ENCODE measurements at places on chromosomes 16 and 17.

- no peak overlapping the region for H3K4me3 ChIP-seq
- no peak for DNase-seq
- no peaks in the 10 kb centered on the region for H3K27me3 ChIP-seq
- no peak overlapping the region for H3K27ac ChIP-seq
Measured at GRCh38 chr17:60481604-60482003, 44.4 kb downstream of the APPBP2 start.

DNA sequence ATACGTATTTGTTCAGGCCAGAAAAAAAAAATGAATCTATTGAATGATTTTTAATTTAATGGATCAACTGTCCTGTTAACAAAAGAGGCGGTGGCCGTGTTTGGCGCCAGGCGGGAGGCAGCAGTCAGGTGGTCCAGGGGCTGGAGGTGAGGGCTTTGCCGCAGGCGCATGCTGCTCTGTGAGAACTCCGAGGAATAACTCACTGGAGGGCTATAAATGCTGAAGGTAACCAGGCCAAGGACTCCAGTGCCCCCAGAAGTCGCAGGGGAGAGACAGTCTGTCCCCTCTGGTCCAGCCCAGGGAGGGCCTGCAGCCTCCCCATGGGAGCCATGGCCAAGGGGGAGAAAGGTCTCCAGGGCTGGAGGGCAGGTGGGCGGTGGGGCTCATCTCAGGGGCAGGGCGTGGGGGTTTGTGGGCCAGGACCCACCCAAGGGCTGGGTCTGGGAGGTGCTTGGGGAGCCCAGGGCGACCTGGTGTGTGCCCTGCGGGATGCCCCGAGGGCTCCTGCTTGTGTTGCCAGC lies 7.1 kb upstream of the BAHCC1 start:
- no peaks in the 10 kb centered on the region for H3K27me3 ChIP-seq
- no peak for DNase-seq
- peak overlapping the region; percentile 97 for H3K27ac ChIP-seq

- DNase-seq, result no peak
- no peak overlapping the region for H3K4me3 ChIP-seq
- no peaks in the 10 kb centered on the region for H3K4me1 ChIP-seq
- H3K27me3 ChIP-seq, result no peaks in the 10 kb centered on the region
- no peaks in the 10 kb centered on the region for H3K36me3 ChIP-seq
Measured at GRCh38 chr16:83102336-83102735, 475.6 kb downstream of the CDH13 start.

DNA sequence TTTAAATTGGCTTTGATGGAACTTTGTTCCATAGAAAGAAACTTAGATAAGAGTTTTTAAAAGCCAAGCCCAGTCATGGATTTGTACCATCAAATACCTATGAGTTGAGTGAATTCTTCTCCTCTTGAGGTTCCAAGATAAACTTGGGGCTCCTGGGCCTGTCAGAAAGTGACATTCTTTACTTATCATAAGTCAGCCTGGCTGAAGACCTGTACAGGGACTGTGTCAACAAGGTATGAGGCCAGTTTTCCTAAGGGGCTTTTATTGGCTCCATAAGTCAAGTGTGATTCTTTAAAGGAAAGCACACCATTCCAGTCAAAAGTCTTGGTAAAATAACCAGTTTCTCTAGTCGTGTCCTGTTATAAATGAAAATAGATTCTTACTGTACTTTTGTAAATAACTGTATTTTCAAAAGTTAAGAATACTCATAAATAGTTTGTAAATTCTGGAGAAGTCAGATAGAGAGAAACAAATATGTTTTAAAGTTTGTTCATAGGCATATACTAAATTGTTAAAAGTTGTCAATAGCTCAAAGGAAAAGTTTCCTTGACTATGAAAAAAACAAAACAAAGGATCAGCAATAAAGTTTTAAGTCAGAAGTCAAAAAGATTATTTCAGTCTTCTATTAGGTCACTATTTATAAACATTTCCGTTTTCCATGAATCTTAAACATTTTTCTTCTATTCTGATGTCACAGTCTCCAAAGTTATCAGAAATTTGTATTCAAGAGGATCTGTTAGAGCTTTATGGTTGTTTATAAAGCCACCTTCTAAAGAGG lies 22.5 kb upstream of the MYO1D start:
- DNase-seq, result no peak
- H3K27me3 ChIP-seq, result no peaks in the 10 kb centered on the region
- H3K4me1 ChIP-seq, result no peaks in the 10 kb centered on the region
- no peak overlapping the region for H3K4me3 ChIP-seq

DNA sequence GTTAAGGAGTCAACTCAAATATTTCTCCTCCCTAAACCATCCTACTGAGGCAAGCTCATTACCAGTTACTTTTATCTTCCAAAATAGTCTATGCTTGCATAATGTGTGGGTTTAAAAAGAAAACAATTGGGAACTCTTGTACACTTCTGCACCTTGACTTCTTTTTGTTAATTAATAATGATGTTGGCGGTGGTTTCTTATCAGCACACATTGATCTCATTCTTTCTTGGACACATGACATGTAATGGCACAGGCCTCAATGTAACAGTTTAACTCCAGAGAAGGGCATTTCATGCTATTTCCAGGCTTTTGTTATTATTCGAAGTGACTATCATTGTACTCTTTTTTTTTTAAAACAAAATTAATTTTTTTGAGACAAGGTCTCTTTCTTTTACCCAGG lies 7.8 kb downstream of the PLCG2 start:
- H3K27me3 ChIP-seq, result no peaks in the 10 kb centered on the region
- no peak overlapping the region for H3K27ac ChIP-seq
- no peak overlapping the region for H3K4me3 ChIP-seq
- no peaks in the 10 kb centered on the region for H3K36me3 ChIP-seq

- peak; percentile 32 for DNase-seq
- H3K4me1 ChIP-seq, result peaks cover 3% of the 10 kb centered on the region
Measured at GRCh38 chr17:66542129-66542966, 239.9 kb downstream of the PRKCA start.

- H3K4me1 ChIP-seq, result no peaks in the 10 kb centered on the region
- DNase-seq, result peak; percentile 74
- H3K4me3 ChIP-seq, result no peak overlapping the region
- H3K36me3 ChIP-seq, result no peaks in the 10 kb centered on the region
- H3K27ac ChIP-seq, result no peak overlapping the region
Measured at GRCh38 chr17:61837175-61838051, 25.9 kb downstream of the BRIP1 start.

GRCh38 chr16:50121721-50122445 lies 31.2 kb upstream of the TENT4B start:
- peaks cover 4% of the 10 kb centered on the region for H3K4me1 ChIP-seq
- DNase-seq, result no peak
- H3K27me3 ChIP-seq, result no peaks in the 10 kb centered on the region

GRCh38 chr17:16593356-16594102 lies 24.5 kb upstream of the ZNF287 start:
- H3K27me3 ChIP-seq, result peaks cover 1% of the 10 kb centered on the region
- no peaks in the 10 kb centered on the region for H3K4me1 ChIP-seq
- H3K4me3 ChIP-seq, result no peak overlapping the region
- H3K36me3 ChIP-seq, result no peaks in the 10 kb centered on the region

GRCh38 chr17:15466131-15466530 lies 1.3 kb downstream of the CDRT4 start:
- no peaks in the 10 kb centered on the region for H3K27me3 ChIP-seq
- no peak overlapping the region for H3K4me3 ChIP-seq
- H3K4me1 ChIP-seq, result peaks cover 9% of the 10 kb centered on the region
- H3K36me3 ChIP-seq, result peaks cover 16% of the 10 kb centered on the region

DNA sequence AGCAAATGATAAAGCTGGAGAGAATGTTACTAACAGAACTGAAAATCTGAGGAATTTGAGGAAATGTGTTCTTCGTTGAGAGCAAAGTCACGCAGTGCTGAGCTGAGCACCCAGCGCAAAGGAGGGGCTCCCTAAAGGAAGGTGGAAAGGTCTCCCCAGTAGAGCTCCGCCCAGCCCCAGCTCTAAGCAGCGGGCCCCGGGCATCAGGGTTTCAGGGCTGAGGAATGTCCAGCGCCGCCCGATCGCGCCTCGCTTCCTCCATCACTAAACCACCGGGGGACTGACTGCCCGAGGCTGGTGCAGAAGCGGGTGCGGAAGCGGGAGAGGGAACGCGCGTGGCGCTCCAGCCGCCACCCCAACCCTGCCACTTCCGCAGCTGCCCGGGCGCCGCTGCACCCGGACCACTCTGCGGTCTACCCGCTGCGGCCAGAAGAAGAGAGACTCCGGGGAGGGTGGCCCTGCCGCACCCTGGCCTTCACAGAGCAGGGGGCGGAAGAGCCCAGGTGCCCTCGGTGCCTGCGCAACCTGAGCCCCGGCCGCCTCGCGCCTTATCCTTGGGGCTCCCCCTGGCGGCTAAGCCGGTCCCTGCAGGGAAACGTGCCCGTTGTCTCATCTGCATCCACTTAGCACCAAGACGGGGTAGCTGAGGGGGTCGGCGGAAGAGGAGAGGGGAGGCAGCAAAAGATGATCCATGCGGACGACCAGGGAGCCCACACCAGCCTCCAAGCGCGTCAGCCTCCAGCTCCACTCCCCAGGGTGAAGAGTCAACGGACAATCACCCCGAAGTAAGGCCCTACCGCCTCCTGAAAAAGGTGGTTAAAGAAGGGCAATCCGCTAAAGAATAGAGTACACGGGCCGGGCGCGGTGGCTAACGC lies 12.4 kb upstream of the GUCY2D start:
- H3K4me3 ChIP-seq, result peak overlapping the region; percentile 16
- peaks cover 3% of the 10 kb centered on the region for H3K4me1 ChIP-seq
- H3K36me3 ChIP-seq, result no peaks in the 10 kb centered on the region
- DNase-seq, result peak; percentile 76
- H3K27me3 ChIP-seq, result no peaks in the 10 kb centered on the region
- H3K27ac ChIP-seq, result no peak overlapping the region

GRCh38 chr17:60301649-60302048 lies 90.3 kb downstream of the USP32 start:
- H3K36me3 ChIP-seq, result no peaks in the 10 kb centered on the region
- H3K4me1 ChIP-seq, result peaks cover 3% of the 10 kb centered on the region
- no peak for DNase-seq
- H3K27me3 ChIP-seq, result no peaks in the 10 kb centered on the region
- no peak overlapping the region for H3K27ac ChIP-seq

DNA sequence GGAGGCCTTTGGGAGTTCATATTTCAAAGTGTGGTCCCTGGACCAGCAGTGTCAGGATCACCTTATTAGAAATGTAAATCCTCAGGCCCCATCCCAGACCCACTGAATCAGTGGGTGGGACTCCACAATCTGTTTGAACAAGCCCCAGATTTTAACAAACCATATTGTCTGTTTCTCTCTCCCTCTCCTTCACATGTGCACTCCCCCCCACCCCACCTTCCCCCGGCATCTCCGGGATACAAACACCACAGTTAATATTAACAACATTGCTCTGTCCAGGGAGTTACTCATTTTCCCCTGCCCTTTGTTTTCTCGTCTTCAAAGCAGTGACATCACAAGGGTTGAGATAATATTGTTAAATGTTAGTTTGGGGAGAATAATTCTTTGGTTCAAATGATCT lies 127.3 kb downstream of the KATNIP start:
- H3K36me3 ChIP-seq, result peaks cover 5% of the 10 kb centered on the region
- DNase-seq, result no peak

DNA sequence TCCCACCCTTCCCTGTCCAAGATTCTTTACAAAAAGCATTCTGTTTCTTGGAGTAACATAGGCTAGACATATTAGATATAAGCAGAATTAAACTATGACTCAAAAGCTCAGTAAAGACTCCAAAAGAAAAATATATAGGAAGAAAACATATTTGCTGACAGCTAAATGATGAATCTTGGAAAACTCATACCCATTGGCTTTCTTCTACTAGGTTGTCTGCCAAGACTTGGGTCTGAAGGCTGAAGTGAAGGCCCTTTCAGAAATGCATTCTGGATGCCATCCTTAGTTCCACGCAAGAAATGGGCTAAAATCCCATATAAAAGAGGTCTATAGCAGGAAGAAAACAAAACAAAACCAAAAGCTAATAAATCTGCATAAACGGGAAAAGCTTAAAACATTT lies 15.1 kb downstream of the CEP20 start:
- H3K4me1 ChIP-seq, result no peaks in the 10 kb centered on the region
- no peak for DNase-seq
- no peaks in the 10 kb centered on the region for H3K27me3 ChIP-seq
- H3K4me3 ChIP-seq, result no peak overlapping the region

- H3K4me3 ChIP-seq, result peak overlapping the region; percentile 89
- H3K27ac ChIP-seq, result peak overlapping the region; percentile 5
- H3K36me3 ChIP-seq, result peaks cover 4% of the 10 kb centered on the region
- H3K27me3 ChIP-seq, result no peaks in the 10 kb centered on the region
- peaks cover 12% of the 10 kb centered on the region for H3K4me1 ChIP-seq
Measured at GRCh38 chr17:39925282-39926134, 1.9 kb downstream of the ORMDL3 start.

GRCh38 chr17:45428050-45428617 lies 4.5 kb downstream of the ARHGAP27 start:
- peaks cover 2% of the 10 kb centered on the region for H3K27me3 ChIP-seq
- H3K36me3 ChIP-seq, result peaks cover 11% of the 10 kb centered on the region
- DNase-seq, result peak; percentile 87
- no peak overlapping the region for H3K4me3 ChIP-seq
- H3K4me1 ChIP-seq, result peaks cover 4% of the 10 kb centered on the region

- DNase-seq, result peak; percentile 68
- H3K4me1 ChIP-seq, result no peaks in the 10 kb centered on the region
- H3K27ac ChIP-seq, result no peak overlapping the region
- no peaks in the 10 kb centered on the region for H3K27me3 ChIP-seq
- H3K4me3 ChIP-seq, result no peak overlapping the region
Measured at GRCh38 chr16:86016201-86016965, 117.4 kb downstream of the IRF8 start.

GRCh38 chr17:43377056-43377810 lies 21.6 kb upstream of the ARL4D start:
- no peak overlapping the region for H3K27ac ChIP-seq
- no peaks in the 10 kb centered on the region for H3K36me3 ChIP-seq
- H3K27me3 ChIP-seq, result no peaks in the 10 kb centered on the region
- H3K4me3 ChIP-seq, result no peak overlapping the region
- DNase-seq, result no peak

- DNase-seq, result no peak
- no peak overlapping the region for H3K4me3 ChIP-seq
- no peak overlapping the region for H3K27ac ChIP-seq
- peaks cover 61% of the 10 kb centered on the region for H3K36me3 ChIP-seq
- no peaks in the 10 kb centered on the region for H3K27me3 ChIP-seq
- peaks cover 32% of the 10 kb centered on the region for H3K4me1 ChIP-seq
Measured at GRCh38 chr16:58031016-58031800, 5.7 kb downstream of the MMP15 start.

GRCh38 chr17:75632863-75633485 lies at the start of gene SMIM5:
Gene SMIM5, plus strand, starts transcription at chr17:75633434. Its CDS starts 6,768 bp downstream, at chr17:75640202.
- peak within 1 kb of the TSS; percentile 89 for H3K27ac ChIP-seq
- no peak within 1 kb of the TSS for H3K4me3 ChIP-seq
- H3K4me1 ChIP-seq, result peaks cover 4% of the 10 kb centered on the region
- DNase-seq, result peak; percentile 93
- no peaks in the 10 kb centered on the region for H3K36me3 ChIP-seq

- no peaks in the 10 kb centered on the region for H3K36me3 ChIP-seq
- H3K27me3 ChIP-seq, result no peaks in the 10 kb centered on the region
- no peak overlapping the region for H3K27ac ChIP-seq
Measured at GRCh38 chr17:16880843-16881230, 91.1 kb downstream of the TNFRSF13B start.

DNA sequence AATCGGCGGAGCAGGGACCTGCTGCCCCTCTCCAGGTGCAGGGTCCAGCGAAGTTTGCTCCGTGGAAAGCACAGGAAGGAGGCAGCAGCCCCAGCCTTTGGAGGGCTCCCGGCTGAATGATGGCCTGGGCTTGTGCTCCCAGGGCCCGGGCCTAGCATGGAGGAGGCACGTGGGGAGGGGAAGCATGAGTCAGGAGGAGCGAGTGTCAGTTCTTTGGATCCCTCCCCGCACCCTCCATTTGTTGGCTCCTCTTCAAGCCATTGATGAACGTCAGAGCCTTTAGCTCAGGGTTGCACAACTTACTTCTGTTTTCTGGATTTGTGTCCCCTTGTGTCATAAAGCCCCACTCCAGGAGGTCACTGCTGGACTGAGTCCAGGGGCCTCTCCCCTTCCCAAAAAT lies 25.8 kb downstream of the TTYH2 start:
- H3K27me3 ChIP-seq, result no peaks in the 10 kb centered on the region
- DNase-seq, result no peak
- H3K27ac ChIP-seq, result no peak overlapping the region

- no peaks in the 10 kb centered on the region for H3K4me1 ChIP-seq
Measured at GRCh38 chr17:6393351-6393952, 41.5 kb downstream of the AIPL1 start.
